ENCODE measurements at places on chromosomes 4 and X. TPM values are rescaled to one million over a fixed set of nuclear protein-coding genes. Genes with fewer than 3 reads are reported as not detected.

Gene ZDHHC15
- total RNA-seq = 0.17 TPM

Gene SPANXC
- total RNA-seq = not detected

Gene GC
- not detected for total RNA-seq

Gene RHOXF2B
- total RNA-seq = not detected

Gene ARAP2
- total RNA-seq = 3.0 TPM

Gene TLL1
- 0.33 TPM for total RNA-seq

Gene PPP1R2C
- total RNA-seq = not detected

Gene ARHGAP36
- total RNA-seq = not detected

Gene CT45A10
- not detected for total RNA-seq

Gene GABRG1
- total RNA-seq = not detected

Gene CT45A1
- total RNA-seq = not detected

Gene CCDC120
- 0.51 TPM for total RNA-seq

Gene GAGE2A
- total RNA-seq = not detected

Gene ETFDH
- total RNA-seq = 35.7 TPM

Gene SYN1
- 0.17 TPM for total RNA-seq

Gene MAGEA2
- not detected for total RNA-seq

Gene DMD
- total RNA-seq = 4.1 TPM

Gene RBM46
- total RNA-seq = not detected

Gene TBC1D9
- 25.4 TPM for total RNA-seq

Gene PDLIM3
- total RNA-seq = 50.3 TPM

Gene PDHA2
- total RNA-seq = not detected

Gene ZCCHC18
- total RNA-seq = 1.3 TPM

Gene WNK3
- 0.51 TPM for total RNA-seq

Gene RHOXF1
- total RNA-seq = not detected

Gene PI4K2B
- total RNA-seq = 21.0 TPM

Gene SPANXD
- total RNA-seq = not detected

Gene GLUD2
- total RNA-seq = 1.8 TPM

Gene F8A2
- total RNA-seq = not detected

Gene CT47B1
- total RNA-seq = not detected

Gene SPANXA1
- total RNA-seq = not detected

Gene ZNF157
- 0.17 TPM for total RNA-seq

Gene HAND2
- total RNA-seq = under 0.01 TPM

Gene PABPC5
- total RNA-seq = 4.4 TPM

Gene ERAS
- total RNA-seq = not detected

Gene SPOCK3
- total RNA-seq = under 0.01 TPM

Gene BCLAF3
- total RNA-seq = 6.9 TPM

Gene MPP1
- 19.0 TPM for total RNA-seq

Gene ZCCHC12
- total RNA-seq = under 0.01 TPM

Gene USP17L10
- total RNA-seq = not detected

Gene SYTL5
- 1.5 TPM for total RNA-seq

Gene XPNPEP2
- 1.5 TPM for total RNA-seq

Gene CT45A2
- total RNA-seq = not detected

Gene CPE
- total RNA-seq = 51.7 TPM

Gene FAM9B
- total RNA-seq = not detected

Gene CWH43
- not detected for total RNA-seq

Gene GPAT3
- 2.1 TPM for total RNA-seq

Gene H2BW2
- total RNA-seq = not detected

Gene DGKK
- total RNA-seq = not detected

Gene PPBP
- total RNA-seq = not detected

Gene UGT2B11
- total RNA-seq = not detected

Gene TBC1D8B
- 5.4 TPM for total RNA-seq

Gene ATP2B3
- total RNA-seq = not detected

Gene FOXR2
- not detected for total RNA-seq

Gene GPRASP1
- total RNA-seq = 5.8 TPM

Gene CETN2
- total RNA-seq = 40.8 TPM

Gene KLHL4
- 3.5 TPM for total RNA-seq

Gene TEX13B
- not detected for total RNA-seq

Gene XAGE2
- not detected for total RNA-seq

Gene RBMXL3
- total RNA-seq = not detected
